Activated CD4-positive, alpha-beta T cell treated with anti-CD3 and anti-CD28 coated beads, Interleukin-2, amount 10 ng/mL, durations not matched to agents 7 days and 5 days (primary cell): ENCODE measurements at places on chromosomes 16 and 17. TPM values are rescaled to one million over a fixed set of nuclear protein-coding genes. Genes with fewer than 3 reads are reported as not detected.

ENGASE gene
- total RNA-seq: 30.8 TPM

CDC42EP4 gene
- total RNA-seq: 2.1 TPM

TSPOAP1 gene
- 57.5 TPM for total RNA-seq

SUMO2 gene
- 642 TPM for total RNA-seq

KCNH6 gene
- total RNA-seq: not detected

DNA sequence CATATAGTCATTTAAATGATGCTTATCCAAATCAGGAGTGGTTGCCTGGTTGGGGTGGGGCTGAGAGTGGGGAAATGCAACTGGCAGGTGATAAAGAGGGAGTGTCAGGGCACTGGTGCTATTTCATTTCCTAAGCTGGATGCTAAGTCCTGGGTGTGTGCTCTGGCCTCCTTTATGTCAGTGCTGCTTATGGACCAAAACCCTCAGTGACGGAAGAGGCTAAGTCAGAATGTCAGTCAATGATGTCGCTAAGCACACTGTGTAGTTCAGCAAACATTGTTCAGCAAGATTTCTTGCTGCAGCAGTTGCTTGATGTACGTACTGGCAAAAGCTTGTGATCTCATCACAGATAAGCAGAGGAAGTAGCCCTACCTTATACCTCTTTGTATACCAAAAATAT lies 16.4 kb upstream of the FLCN start:
- H3K4me1 ChIP-seq: peaks cover 4% of the 10 kb centered on the region
- no peak overlapping the region for H3K4me3 ChIP-seq
- DNase-seq: no peak
- no peak overlapping the region for H3K27ac ChIP-seq

- H3K36me3 ChIP-seq: no peaks in the 10 kb centered on the region
- DNase-seq: no peak
- no peak overlapping the region for H3K27ac ChIP-seq
- H3K4me3 ChIP-seq: no peak overlapping the region
- H3K27me3 ChIP-seq: peaks cover 5% of the 10 kb centered on the region
- H3K4me1 ChIP-seq: no peaks in the 10 kb centered on the region
Observed at GRCh38 chr17:36111068-36111490, 7.5 kb downstream of the CCL4 start.

GRCh38 chr17:55756689-55757088 lies 5.8 kb downstream of the PCTP start:
- H3K27ac ChIP-seq: no peak overlapping the region
- H3K36me3 ChIP-seq: no peaks in the 10 kb centered on the region
- H3K4me3 ChIP-seq: no peak overlapping the region

- DNase-seq: no peak
- no peak within 1 kb of the TSS for H3K4me3 ChIP-seq
- H3K4me1 ChIP-seq: peaks cover 12% of the 10 kb centered on the region
- H3K36me3 ChIP-seq: peaks cover 37% of the 10 kb centered on the region
- peak within 1 kb of the TSS; percentile 25 for H3K27ac ChIP-seq
- no peaks in the 10 kb centered on the region for H3K27me3 ChIP-seq
Observed at GRCh38 chr17:7589891-7590691, at the start of gene SOX15. SOX15 (minus strand) TSS chr17:7590094; CDS start chr17:7589676, 418 bp downstream.

- H3K36me3 ChIP-seq: no peaks in the 10 kb centered on the region
- H3K4me1 ChIP-seq: no peaks in the 10 kb centered on the region
- H3K4me3 ChIP-seq: no peak overlapping the region
- no peak overlapping the region for H3K27ac ChIP-seq
- H3K27me3 ChIP-seq: peaks cover 17% of the 10 kb centered on the region
- no peak for DNase-seq
Observed at GRCh38 chr17:79482727-79483521, 127.9 kb downstream of the RBFOX3 start.

DNA sequence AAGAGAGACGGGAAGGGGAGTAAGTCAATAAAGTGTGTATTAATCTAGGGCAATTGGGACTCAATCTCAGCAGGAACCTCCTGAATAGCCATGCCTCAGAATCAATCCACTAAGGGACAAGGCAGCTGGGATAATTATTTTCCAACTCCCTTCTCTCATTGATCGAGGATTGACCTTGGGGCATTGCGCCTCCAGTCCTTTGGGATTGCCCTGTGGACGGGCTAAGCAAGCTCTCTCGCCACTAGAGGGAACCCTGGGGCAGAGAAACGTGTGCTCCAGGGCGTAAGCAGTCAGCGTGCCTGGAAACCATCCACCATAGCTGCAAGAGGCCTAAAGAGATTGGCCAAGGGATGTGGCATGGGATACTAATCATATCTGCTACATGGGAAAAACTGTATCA lies 53.9 kb upstream of the ERCC4 start:
- no peaks in the 10 kb centered on the region for H3K36me3 ChIP-seq
- peak; percentile 40 for DNase-seq
- peaks cover 12% of the 10 kb centered on the region for H3K27me3 ChIP-seq
- H3K4me1 ChIP-seq: no peaks in the 10 kb centered on the region
- H3K27ac ChIP-seq: no peak overlapping the region

GRCh38 chr17:68356520-68356919 lies 65.2 kb downstream of the ARSG start:
- H3K27me3 ChIP-seq: no peaks in the 10 kb centered on the region
- H3K27ac ChIP-seq: peak overlapping the region; percentile 88
- peaks cover 70% of the 10 kb centered on the region for H3K4me1 ChIP-seq
- H3K4me3 ChIP-seq: peak overlapping the region; percentile 59

GRCh38 chr17:1188812-1189504 lies 9.2 kb upstream of the ABR start:
- peaks cover 3% of the 10 kb centered on the region for H3K27me3 ChIP-seq
- H3K27ac ChIP-seq: no peak overlapping the region
- peaks cover 7% of the 10 kb centered on the region for H3K4me1 ChIP-seq
- no peak overlapping the region for H3K4me3 ChIP-seq
- no peak for DNase-seq
- no peaks in the 10 kb centered on the region for H3K36me3 ChIP-seq

- DNase-seq: no peak
- peaks cover 67% of the 10 kb centered on the region for H3K36me3 ChIP-seq
- peaks cover 58% of the 10 kb centered on the region for H3K4me1 ChIP-seq
Observed at GRCh38 chr17:63831505-63831904, 4.0 kb upstream of the FTSJ3 start.

DNA sequence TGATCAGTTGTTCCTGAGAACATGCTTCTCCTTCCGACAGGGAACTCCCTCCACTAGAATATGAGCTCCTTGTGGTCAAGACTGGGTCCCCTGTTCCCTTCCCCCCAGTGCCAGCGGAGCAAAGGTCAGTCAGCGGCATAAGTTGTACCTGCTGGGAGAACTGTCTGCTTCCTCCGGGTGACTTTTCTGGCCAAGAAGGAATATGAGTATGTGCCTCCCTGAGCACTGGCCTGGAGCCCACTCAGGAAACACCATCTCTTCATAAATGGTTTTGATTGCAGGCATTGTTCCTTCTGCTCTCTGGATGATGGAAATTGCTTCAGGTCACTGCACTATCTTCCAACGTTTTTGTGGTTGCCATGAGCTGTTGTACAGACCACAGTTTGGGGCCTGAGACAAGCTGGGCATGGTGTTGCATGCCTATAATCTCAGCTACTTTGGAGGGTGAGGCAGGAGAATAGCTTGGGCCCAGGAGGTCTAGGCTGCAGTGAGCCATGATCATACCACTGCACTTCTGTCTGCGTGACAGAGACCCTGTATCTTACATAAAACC lies 2.9 kb upstream of the P4HB start:
- no peak for DNase-seq
- peak overlapping the region; percentile 68 for H3K4me3 ChIP-seq
- peaks cover 49% of the 10 kb centered on the region for H3K4me1 ChIP-seq
